A549 treated with ZK216348 at 1 μM for 4 hours (cell line): ENCODE measurements at places on chromosomes 4 and X. TPM values are rescaled to one million over a fixed set of nuclear protein-coding genes. Genes with fewer than 3 reads are reported as not detected.

INTU gene
- total RNA-seq = 0.68 to 2.0 TPM (median 1.5 TPM) in 5 replicates

LIMCH1 gene
- 34.0 to 50.5 TPM (median 47.3 TPM) in 5 replicates for total RNA-seq

PNCK gene
- total RNA-seq = 0.29 to 0.48 TPM (median 0.36 TPM) in 3 of 5 replicates, not detected in the others

BLOC1S4 gene
- total RNA-seq = 14.5 to 18.0 TPM (median 16.5 TPM) in 5 replicates

SLC16A2 gene
- total RNA-seq = 22.6 to 27.9 TPM (median 22.9 TPM) in 5 replicates
